Activated effector memory CD4-positive, alpha-beta T cell treated with Interleukin-2 at 50 U/mL for 16 hours (primary cell): ENCODE measurements at places on chromosomes 1 and 21.

DNA sequence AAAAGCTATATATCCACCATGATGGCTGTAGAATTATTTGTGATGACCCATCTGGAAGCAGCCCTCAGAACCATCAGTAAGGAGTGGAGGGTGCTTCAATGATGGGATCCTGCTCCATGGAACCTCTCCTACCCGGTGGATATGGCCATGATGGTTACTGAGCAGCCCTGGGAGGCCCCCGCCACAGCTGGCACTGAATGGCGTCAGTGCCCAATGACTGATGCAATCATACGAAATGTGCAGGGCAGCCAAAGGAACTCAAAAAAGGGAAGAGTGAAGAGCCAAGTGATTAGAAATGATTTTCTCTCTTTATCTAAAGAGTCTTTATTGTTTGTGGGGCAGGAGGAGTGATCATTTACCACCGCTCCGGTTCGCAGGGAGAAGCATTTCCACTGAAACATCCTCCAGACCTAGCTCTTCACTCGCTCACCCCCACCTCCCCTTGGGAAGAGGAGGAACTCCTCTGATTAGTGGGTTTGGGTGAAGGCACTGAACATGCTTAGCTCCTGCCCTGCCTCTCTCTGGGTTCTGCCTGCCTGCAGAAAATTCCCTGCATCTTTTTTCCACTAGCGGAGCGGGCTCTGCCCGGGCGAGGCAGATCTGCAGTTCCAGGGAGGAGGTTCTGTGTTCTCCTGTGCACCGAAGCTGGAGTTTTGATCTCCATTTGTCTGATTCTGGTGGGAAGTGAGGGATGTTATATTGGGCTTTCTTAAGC, 260.3 kb downstream of the GRIK3 start:
- DNase-seq: no peak

- DNase-seq: no peak
Measured at GRCh38 chr1:187568067-187568466, 739.3 kb downstream of the PLA2G4A start.

DNA sequence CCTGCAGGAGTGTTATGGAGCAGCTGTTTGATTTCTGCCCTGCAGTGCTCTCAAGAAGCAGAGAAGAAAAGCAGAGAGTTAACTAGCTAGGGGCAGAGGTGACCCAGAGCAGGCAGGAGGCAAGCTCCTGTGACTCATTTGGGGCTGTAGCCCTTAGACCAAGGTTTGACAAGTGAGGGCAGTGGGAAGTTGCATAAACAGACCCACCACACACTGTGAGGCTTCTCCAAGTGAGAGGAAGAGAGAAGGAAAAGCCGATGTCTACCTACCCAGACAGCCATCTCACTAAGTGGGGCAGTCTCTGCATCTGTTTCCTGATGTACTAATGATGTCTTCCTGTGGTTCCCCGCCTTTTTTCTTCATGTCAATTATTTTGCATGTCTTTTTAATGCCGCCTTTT, 159.9 kb upstream of the NR5A2 start:
- no peak for DNase-seq

GRCh38 chr1:186183970-186184628, 191.0 kb downstream of the TPR start:
- DNase-seq: no peak

- DNase-seq: no peak
Measured at GRCh38 chr1:51624855-51625254, 8.0 kb downstream of the OSBPL9 start.
